ENCODE measurements at places on chromosomes 16 and 17.

- no peak for DNase-seq
These were observed 692.5 kb downstream of the TOX3 start for GRCh38 chr16:51854401-51854951.

DNA sequence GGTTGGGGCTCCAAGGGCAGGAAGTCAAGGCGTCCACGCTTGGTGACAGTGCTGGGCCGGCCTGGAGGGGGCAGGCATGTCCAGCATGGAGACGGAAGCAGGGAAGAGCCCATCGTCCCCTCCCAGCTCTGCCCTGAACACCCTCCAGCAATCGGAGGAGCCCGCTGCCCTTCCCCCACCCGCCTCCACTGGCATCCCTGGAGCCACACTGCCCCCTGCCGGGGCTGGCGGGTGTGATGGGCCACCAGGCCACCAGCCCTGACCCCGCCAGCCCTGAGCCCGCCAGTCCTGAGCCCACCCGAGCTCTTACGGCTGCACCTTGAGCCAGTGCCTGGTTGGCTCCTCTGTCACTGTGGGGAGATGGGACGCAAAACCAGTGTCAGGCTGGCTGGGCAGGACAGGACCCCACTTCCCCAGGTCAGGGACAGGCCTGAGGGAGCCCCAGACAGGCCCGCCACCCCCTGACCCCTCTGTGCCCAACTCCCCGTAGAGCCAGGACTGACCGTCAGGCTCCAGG, 4.1 kb upstream of the CDH15 start:
- DNase-seq: peak; percentile 51

DNA sequence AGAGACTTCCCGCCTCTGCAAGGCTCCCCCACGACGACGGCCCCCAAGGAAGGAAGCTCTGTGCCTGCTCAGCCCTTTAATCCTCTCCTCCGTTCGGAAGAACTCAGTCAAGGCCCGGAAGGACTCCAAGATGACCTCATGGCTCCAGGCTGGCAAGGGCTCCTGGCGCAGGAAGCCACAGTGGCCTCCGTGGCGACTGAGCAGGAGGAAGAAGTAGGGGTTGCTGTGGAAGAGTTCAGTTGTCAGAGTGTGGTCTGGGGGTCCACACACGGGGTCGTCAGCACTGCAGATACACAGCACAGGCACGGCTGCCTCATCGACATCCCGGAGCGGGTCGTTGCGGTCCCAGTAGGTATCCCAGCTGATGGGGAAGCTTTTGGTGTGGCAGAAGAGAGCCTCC, 4.2 kb downstream of the ABHD15 start:
- no peak for DNase-seq

GRCh38 chr17:62188713-62189112, 123.6 kb upstream of the MED13 start:
- DNase-seq: no peak

DNA sequence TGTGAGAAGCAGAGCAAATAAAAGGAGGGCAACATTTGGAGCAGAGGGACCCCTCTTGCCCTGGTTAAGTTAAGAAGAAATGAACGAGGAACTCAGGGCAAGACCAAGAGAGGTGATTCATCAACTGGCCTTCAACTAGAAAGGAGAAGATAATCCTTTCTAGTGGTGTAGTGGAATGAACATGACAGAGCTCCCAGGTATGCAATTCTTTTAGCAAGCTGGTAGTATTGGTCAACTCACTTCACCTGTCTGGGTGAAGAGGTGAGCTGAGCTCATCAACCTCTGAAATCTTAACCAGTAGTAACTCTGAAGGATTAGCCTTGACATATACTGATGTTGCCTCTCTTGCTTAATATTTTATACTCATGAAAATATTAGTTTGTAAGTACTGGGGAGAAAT, 1024.7 kb upstream of the GOT2 start:
- no peak for DNase-seq

- no peak for DNase-seq
These were observed 18.0 kb upstream of the JPH3 start for GRCh38 chr16:87584271-87584670.

DNA sequence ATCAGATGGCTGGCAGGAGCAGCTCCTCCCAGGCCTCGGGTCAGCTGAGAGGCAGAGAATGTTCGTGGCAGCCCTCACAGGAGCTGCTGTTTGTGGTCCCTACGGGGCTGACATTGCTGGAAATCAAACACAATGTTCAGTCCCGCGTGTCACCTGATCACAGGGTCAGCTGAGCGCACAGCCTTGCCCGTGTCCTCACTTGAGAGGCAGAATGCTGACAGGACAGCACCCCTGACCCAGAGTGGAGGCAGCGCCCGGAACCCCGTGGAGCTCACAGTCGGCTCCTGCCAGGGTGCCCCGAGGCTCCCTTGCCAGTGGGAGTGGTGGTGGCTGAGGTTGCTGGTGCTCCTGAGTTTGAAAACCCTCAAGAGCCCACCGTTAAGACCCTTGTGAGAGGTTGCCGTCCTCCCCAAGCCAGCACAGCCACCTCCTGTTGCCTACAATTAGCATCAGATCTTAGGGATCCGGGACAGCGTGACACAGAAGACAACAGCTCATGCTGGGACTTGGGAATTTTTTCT, 3.6 kb upstream of the CHMP6 start:
- no peak for DNase-seq

- no peak for DNase-seq
These were observed 14.4 kb upstream of the CCL18 start for GRCh38 chr17:36049643-36050042.

- peak; percentile 86 for DNase-seq
These were observed 3.0 kb downstream of the ALDH3A1 start for GRCh38 chr17:19744922-19745757.

DNA sequence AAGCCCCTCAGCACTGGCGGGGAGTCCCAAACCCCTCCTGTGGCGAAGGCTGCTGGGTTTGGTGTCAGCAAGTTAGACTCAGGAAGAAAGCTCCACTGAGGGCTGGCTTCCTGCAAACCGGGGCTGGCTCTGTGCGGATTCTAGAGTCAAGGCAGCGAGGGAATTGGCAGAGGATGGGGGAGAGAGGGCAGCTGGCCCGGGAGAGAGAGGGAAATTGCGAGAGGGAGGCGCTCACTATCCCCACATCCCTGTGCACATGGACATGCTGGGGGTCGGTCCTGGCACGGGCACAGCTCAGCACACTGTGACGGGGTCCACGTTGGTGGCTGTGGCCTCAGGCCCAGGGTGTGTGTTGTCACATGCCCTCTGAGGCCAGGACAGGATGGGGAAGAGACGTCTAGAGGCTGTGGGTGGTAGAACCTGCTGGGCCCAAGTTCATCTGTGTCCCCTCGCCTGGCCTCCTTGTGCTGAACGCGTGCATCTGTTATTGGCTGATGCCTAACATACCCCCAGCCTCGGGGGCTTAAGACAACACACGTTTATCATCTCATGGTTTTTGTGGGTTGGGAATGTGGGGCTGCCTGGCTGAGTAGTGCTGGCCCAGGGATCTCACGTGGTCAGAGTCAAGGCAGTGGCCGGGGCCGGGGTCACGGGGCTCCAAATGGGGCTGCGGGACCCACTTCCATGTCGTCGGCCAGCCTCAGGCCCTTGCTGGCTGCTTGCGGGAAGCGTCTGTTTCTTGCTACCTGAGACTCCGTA, 16.7 kb upstream of the JPH3 start:
- no peak for DNase-seq

DNA sequence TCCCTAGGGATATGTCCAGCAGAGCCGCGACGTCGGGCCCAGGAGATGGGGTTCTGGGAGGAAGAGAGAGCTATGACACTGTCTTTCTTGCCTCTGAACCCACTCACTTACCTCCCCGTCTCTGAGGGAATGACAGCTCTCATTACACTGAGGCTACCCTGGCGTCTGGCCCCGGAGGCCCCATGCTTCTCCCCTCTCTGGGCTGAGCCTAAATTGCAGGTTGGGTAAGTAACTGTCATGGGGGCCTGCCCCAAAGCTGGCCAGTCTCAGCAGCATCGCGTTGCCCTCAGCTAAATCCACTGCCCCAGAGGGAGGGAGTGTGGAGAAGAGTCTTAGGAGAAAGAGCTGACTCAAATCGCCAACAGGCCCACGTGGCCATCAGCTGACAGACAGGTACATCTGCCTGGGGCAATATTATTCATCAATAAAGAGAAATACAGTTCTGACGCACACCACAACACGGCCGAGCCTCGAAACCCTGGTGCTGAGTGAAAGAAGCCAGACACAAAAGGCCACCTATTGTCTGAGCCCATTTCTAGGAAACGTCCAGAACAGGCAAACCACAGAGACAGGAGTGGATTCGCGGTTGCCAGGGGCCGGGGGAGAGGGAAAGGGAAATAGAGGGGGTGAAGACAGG, 156.4 kb downstream of the C16orf95 start:
- no peak for DNase-seq

- DNase-seq: peak; percentile 49
These were observed 10.6 kb upstream of the RFFL start for GRCh38 chr17:35073991-35074627.

DNA sequence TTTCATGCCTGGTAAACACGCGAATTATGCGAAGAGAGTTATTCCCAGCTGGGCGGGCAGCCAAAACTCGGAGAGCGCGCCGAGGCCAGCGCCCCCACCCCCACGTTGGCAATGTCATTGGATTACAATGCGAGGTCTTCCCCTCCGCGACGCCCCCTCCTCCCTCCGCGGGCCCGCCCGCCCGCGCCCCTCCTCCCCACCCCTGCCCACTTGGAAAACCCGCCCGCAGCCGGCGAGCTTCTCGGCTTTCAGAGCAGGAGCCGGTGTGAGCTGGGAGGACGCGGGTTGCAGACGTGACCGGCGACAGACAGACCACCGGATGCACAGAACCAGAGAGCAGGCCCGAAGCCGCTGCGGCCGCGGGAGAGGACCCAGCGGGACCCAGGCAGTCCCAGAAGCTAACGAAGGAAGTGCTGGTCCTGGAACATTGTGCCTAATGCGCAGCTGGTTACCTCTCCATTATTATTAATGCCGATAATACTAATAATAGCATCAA, 4.0 kb downstream of the NOG start:
- DNase-seq: no peak

DNA sequence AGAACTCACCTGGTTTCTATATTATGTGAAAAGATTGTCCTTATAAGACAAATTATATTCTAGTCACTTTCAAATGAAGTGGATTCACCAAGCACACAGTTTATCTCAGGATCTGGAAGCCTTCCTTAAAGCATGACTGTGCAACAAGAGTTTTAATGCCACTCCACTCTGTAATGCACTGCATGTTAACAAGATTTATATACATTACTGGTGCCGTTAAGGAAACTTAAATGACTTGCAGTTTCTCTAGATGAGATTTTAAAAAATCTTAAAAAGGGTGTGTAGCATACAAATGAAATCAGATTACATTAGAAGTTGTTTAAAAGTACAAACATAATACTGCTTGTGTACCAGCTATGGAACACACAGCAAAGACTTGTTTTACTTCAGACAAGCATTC, 150.8 kb downstream of the SNX11 start:
- no peak for DNase-seq

DNA sequence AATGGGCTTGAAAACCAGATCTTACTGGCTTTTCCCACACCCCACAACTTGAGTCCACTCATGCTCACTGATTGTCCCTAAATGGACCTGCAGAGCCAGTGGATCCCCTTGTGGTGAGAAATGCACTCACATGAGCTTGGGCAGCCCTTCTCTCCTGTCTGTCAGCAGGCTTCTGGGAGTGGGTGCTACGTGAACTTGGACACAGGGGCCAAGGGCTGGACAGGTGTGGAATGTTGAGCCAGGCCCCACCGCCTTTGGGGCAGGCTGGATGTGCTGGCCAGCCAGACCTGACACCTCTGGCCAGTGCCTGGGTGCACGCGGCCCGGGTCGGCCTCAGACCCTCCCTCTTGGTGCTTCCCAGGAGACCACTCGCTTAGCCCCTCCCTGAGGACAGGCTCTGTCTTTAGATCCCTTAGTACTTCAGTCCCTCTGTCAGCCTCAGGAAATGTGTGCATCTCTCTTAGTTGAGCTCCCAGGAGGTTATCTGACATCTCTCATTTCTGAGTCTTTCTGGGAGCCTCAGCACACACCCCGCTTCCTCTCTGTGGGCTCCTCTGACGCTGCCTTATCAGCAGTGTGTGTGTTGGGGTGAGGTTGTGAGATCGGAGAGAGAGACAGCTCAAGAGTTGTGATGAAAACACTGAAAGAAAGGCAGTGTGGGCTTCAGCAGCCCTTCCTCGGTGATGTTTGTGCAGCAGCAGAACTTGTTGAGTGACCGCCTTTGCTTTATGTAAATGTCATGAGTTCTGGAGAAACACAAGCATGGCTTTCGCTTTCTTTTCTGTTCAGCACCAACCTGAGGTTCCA, 117.0 kb downstream of the RAB11FIP4 start:
- DNase-seq: no peak

DNA sequence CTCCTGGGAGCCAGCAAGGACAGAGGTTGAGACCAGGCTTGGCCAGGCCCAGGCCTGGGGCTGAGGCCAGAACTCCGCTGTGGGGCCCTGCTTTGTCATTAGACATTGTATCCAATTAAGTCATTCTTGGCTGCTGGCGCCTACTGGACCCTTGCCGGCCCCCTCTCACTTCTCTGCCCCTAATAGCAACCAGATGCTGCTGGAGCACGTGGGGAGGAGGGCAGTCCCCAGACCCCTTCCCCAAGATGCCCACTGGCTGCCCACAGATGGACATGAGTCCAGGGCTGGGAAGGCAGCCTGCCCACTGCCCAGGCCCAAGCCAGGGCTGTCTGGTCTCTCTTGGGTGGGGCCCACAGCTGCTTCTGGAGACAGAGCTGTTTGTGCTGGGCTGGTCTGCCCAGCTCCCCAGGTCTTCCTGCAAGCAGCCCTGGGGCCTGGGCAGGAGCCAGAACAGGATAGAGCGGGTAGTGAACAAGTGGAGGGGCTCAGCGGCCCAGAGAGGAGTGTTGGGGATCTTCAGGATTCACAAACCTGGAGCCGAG, 7.8 kb downstream of the PLXDC1 start:
- DNase-seq: no peak

GRCh38 chr17:67503184-67503583, 126.1 kb downstream of the PITPNC1 start:
- DNase-seq: no peak

DNA sequence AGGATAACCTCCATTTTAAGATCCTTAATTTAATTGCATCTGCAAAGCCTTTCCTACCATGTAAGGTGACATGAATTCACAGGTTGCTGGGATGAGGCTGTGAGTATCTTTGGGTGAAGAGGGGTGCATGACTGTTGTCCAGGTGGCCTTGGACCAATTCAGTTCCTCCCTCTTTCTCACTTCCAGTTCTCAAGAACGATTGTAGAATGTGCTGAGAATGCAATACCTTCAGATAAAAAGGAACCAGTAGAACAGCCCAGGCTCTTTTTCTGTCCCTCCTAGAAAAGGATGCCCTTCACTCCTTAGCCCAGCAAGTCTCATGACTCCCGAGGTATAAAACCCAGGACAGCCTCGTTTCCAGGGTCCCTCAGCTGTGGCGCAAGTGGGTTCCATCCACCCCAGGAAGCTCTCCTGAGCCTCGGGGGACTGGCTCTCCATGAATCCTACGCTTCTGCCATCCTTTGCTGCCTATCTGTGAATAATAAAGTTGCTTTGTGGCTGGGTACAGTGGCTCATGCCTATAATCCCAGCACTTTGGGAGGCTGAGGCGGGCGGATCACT, 61.6 kb upstream of the FA2H start:
- DNase-seq: no peak

Measured in globus pallidus (tissue), 1 donor.